CD4-positive, alpha-beta T cell treated with Interleukin-10 for 1 hour (primary cell): ENCODE measurements at places on chromosomes 11 and 22.

GRCh38 chr11:128916037-128916572 is 24.9 kb downstream of the KCNJ5 start:
- no peak for DNase-seq

DNA sequence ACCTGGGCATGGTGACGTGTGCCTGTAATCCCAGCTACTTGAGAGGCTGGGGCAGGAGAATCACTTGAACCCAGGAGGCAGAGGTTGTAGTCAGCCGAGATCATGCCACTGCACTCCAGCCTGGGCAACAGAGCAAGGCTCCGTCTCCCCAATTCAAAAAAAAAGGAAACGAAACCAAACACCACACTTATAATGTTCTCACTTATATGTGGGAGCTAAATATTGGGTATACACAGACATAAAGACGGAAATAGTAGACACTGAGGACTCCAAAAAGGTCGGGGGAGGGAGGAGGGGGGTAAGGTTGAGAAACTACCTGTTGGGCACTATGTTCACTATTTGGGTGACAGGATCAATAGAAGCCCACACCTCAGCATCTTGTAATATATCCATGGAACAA is 94.3 kb downstream of the GAB2 start:
- no peak for DNase-seq

DNA sequence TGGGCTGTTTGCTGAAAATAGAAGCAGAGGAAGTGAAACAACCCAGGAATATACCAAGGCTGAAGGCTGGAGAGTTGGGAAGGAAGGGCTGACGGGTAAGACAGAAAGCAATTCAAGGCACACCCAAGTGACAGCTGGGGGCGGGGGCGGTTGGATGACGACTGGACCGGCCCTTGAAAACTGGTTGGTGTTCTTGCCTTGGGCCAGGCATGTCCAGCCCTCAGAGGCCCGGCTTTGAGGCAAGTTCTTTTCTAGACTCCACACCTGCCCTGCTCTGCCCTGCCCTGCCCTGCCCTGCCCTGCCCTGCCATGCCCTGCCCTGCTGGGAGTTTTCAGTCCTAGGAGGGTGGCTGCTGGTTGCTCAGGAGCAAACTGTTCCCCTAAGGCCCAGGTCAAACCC is 34.2 kb upstream of the CACNG2 start:
- DNase-seq: no peak

DNA sequence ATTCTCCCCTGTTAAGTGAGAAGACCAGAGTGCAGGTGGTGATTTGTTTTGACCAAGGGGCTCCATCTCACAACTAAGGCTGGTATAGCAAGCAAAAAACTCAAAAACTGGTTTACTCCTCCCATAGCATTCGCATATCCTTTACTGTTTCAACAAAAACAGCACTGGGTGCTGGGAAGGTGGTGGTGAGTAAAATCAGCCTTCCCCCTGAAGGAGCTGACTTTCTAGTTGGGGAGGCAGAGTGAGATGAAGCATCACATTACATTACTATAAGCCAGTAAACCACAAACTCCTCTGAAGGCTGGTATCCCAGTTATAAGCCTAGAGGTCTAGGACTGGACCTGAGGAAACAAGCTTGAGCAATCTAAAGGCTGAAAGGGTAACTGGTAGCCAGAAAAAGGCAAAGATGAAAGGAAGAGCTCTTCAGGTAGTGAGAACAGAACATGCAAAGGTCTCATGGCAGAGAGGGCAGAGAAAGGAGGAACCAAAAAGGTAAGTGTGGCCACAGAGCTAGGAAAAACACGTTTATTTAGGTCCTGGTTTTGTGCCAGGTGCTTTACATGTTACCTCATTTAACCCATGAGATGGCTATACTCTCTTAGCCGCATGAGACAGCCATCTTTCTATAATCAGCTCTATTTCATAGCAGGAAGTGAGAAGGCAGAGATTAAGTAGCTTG is 22.3 kb downstream of the TMEM123 start:
- DNase-seq: no peak

GRCh38 chr22:16781764-16782329 is 43.4 kb downstream of the XKR3 start:
- no peak for DNase-seq

DNA sequence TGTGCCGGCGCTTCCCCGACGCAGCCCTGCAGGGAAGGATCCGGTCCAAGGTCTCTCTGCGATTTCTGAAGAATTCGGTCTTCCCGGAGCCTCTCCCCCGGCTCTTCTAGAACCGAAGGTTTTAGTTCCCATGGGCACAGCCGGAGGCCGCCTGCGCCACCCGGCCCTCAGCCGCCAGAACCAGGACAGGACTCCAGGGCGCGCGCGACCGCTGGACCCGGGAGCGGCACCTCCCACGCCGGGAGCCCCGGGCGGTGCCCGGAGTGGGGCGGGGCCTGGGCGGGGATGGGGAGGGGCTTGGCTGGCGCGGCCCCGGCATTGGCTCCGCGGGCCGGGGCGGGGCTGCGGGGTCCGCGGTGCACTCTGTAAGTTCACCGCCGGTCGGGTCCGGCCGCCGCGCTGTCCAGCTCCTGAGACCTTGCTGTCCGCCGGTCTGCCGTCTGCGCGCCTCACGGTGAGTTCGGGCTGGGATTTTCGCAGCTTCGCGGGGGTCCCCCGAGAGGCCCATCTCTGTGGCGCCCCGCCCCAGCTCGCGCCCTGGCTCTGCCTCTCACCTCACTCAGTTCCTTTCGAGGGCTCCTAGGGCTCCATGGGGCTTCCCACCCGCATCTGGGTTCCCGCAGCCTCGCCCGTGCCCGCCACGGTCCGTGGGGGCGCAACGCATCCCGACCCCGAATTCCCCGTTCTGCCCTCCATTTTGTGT is at the start of gene CDC42EP2:
Gene CDC42EP2 (plus strand): TSS at position 366 of the 703 bp plus-strand sequence. CDS start 6,033 bp downstream, outside the sequence.
- DNase-seq: peak; percentile 76

- DNase-seq: no peak
Observed at GRCh38 chr22:49004484-49005399, 822.9 kb downstream of the BRD1 start.

DNA sequence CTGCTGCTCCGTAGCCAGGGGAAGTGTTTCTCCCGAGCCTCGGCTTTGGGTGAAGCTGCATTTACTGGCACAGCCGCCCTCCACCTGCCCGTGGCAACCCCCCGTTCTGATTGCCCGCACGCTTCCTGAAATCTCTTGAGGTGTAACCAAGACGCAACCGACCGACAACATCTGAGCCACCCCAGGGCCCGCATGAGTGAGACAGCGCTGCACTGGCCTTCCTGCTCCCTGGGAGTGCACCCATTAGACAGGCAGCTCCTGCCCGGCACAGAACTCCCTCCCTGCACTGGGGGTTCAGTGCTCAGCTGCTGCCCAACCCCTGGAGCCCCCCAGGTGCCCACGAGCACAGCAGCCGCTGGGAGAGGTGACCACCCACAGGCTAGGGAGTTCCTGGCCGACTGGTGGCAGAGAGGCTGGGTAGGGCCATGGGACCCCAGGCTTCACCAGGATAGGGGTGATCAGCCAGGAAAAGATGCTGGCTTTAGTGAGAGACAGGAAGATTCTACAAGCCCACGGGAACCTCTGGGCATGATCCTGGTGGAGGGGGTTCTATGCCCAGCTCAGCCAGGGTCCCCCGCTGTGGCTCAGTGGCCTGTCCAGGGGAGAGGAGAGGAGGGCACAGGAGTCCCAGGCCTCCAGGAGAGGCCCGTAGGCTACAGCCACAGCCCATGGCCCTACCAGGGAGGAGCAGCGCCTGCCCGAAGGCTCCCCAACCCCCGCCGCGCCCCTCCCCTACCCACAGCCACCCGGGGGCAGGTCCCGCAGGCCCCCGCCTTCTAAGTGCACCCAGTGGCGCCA is 14.6 kb downstream of the PLXNB2 start:
- DNase-seq: no peak

GRCh38 chr11:111331711-111332479 is 33.5 kb downstream of the POU2AF3 start:
- no peak for DNase-seq

- no peak for DNase-seq
Observed at GRCh38 chr11:96960926-96961325, 571.1 kb downstream of the JRKL start.

DNA sequence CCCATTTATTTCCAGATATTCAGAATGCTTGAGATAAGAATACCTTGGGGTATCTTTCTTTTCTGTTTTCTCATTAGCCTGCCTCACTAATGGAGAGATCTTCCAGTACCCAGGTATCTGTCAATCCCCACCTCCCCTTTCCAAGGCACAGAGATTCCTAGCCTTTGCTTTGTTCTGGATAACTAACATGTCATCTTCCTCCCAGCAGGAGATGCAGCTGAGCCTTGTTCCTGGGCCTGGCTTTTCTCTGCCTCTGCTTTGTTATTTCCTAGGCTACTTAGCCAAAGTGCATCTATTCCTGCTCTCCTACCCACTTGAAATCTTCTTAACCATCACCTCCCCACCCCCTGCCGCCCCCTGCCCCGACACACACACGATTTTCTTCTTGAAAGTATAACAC is 297.1 kb downstream of the NELL1 start:
- DNase-seq: no peak

DNA sequence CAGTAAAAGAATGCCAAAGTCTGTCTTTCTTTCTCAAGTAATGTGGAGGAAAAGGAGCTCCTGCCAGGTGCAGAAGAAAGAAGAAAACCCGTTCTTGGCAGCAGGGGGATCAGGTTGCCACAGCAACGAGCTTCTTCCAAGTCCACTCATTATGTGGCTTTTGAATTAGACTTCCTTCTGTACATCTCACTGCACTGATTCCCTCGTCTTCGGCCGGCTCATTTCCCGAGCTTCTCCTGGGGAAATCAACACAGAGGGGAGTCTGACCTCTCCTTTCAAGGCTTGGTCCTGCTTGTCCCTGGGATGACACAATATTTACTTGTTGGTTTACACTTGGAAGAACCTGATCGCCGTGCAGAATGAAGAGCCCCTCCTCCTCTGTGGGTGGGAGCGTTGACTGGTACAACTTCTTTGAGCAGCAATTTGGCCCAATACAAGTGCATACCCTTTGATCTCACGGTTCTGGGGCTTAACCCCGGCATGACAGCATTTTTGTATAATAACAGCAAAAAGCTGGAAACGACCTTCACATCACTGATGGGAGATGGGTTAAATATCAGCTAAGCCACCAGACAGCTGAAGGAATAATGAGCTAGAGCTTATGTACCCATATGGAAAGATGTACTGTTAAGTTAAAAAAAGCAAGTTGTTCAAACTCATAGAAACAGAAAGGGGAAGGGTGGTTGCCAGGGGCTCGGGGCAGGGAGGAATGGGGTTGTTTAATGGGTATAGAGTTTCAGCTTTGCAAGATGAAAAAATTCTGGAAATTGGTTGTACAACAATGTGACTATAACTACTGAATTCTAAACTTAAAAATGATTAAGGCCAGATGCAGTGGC is 35.4 kb downstream of the MCHR1 start:
- DNase-seq: no peak

DNA sequence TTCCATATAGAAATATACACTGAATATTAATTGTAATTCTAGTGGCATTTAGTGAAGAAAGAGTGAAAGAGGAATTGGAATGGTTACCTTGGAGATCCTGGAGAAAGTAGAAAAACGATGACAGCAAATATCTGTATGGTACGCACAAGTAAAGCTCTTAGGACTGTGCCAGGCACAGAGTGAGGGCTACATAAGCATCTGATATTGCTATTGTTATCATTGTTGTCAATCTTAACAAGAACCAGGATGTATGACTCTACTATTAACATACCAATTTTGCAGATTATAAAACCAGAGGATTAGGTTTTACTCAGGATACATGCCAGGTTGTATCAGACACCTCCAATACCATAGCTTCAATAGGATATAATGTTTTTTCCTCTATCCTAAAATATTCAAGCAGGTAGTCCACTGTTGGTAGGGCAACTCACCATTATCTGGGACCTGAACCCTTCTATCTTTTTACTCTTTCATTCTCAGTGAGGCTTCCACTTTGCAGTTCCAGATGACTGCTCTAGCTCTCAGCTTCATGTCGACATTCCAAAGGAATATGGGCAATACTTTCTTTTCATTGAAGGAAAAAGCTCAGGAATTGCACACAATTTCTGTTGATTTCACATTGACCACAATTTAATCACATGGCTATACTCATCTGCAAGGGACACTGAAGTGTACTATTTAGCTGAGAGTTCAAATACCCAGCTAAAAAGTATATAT is 73.2 kb downstream of the RAB38 start:
- no peak for DNase-seq

DNA sequence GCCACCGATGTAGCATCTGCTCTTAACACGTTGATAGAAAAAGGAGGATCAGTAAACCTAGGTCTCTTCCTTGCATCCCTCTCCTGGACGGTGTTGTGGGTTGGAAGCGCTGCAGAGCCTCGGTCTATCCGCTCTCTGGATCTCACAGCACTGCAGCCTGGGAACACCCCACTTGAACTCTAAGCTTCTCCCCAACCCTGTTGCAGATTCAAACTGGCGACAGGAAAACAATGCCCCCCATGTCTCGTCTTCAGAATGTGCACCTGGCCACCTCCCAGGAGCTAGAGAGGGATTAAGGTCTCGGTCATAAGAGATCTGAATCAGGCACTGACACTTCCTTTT is 454 bp downstream of the TMEM218 start:
- DNase-seq: no peak

DNA sequence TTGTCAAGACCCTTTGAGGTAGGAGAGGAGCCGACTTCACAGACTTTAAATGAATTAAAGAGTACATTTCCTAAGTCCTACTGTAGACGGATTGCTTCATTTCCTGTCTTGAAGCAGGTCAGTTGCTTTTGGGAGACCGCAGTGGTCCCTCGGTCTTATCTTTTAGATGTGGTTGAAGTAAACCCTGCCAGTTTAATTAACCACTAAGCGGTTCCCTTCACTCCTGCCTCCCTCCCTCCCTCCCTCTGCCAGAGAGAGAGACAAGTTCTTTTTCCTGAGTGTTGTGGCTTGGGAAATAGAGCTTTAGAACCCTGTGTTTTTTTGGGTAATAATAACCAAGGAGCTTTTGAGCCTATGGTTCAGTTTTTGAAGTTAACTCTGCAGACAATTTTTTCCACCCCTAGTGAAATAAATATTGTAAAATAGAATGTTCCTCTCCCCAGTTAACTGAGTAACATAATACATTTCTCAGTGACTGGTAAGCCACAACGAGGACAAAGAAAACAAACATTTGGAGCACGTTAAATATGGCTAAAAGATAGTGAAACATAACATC is 147.5 kb downstream of the LDLRAD3 start:
- no peak for DNase-seq

- DNase-seq: no peak
Observed at GRCh38 chr11:78830277-78830819, 255.7 kb upstream of the NARS2 start.
